ENCODE measurements at places on chromosomes 16 and 17.

GRCh38 chr17:79132271-79133064, 57.8 kb downstream of the ENGASE start:
- DNase-seq = no peak

DNA sequence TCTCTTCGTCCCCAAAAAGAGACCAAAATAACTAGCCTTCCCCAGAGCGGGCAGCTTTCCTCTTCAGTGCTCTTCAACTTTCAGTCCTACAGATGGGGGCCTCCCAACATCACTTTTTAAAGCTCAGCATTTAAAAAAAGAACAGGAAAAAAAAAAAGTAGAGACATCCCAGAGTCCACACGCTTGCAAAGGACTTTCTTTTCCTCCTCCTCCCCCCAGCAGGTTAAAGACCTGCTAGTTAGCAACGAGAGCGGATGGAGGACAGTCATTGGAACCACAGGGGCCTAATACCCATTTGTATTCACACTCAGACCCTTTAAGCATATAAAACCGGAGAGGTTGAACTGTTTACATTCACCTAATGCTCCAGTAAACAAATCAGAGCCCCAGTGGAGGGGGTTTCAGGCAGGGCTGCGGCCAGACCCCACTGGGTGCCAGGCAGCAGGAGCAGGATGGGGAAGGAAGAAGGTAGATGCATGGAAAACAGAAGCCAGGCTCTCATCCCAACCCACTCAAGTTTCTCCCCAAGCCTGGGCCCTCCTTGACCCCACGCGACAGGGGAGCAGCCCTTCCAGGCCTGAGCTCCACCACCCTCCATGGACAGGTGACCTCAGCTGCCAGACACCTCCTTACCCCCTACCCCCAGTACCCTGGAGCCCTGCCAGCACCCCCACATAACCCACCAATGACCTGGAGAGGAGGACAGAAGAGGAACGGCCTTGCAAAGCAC, 15.2 kb downstream of the ZFHX3 start:
- DNase-seq = no peak

DNA sequence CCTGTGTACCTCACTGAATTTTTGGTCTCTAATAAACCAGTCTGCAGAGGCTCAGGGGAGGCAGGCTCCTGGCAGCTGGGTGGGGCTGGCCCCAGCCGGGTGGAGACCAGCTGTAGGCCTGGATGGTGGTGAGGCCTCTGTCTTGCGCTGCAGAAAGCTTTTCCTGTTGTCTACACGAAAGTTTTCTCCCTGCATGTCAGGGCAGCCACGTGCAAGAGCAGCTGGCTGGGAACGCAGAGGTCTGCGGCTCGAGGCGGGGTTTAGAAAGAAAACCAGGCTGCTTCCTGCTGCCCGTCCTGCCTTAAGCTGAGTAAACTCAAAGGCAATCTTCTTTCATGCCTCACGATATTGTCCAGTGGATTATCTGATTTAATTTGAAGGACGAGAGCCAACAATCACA, 2.4 kb downstream of the SERPINF1 start:
- peak; percentile 87 for DNase-seq

DNA sequence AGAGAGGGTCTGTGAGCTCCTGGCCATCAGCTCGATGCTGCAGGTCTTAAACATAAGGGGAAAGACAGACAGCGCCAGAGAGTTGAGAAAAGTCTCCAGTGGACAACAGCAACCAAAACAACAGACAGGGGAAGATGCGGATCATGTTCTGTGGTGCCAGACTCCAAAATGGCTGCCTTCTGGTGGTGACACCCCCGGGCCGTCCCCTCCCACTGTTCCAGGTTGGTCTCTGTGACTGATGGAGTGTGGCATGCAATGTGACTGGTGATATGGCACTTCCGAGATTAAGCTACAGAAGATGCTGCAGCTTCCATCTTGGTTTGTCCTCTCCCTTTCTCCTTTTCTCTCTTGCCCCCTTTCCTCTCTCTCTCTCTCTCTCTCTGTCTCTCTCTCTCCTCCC, 40.4 kb upstream of the RBFOX3 start:
- DNase-seq = no peak

- no peak for DNase-seq
Measured at GRCh38 chr17:39627712-39628516, 1.2 kb downstream of the PPP1R1B start.

GRCh38 chr17:75067856-75068255, 19.9 kb upstream of the SLC16A5 start:
- DNase-seq = no peak

DNA sequence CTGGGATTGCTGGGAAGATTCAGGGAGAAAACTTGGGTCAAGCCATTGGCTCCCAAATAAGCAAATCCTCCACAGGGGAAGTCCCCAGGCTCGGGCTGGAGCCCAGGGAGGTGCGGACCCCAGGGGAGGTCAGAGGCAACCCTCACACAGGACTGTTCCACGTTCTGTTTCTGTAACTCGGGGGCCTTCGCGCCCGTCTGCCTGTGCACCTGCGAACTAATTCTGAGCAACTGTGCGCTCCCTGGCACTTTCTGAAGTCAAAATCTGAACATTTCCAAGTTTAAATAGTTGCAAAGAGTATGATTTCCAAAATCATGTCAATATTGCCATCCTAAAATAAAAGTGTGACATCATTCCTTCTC, 16.8 kb downstream of the TIMM22 start:
- no peak for DNase-seq

Data from IMR-90 (cell line).